ENCODE measurements at places on chromosomes 2 and 18.

DNA sequence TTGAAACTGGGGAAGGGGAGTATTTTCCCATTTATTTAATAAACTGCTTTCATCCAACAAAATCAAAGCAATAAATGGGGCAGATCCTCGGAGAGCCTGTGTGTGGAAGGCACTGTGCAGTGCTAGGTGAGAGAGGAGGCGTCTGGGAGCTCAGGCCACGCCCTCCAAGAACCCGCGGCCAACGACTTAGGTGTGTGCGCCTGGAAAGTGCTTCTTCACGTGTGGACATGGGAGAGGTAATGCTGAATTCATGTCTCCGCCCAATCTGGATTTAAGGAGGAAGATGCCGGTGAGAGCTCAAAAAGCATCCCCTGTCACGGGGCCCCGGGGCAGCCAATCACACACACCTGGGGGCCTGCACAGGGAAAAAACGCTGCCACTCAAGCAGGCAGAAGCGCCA lies 77.4 kb downstream of the HDAC4 start:
- no peak for DNase-seq

DNA sequence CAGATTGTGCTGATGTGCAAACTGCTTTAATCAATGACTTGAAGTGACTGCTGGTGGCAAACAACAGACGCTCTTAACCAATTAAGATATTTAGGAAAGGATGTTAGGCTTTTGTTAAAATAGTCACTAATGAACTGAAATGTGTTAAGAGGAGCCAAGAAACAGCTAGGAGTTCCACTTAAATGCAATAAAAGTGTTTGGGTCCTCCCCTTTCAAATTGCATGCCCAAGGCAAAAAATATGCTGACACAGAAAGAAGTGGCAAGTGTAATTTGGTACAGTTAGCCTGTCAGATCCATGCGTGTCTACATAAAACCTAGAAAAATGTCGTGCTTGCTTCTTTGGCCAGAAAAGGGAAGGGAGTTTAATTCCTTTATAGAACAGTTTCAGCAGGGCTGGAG lies 61.9 kb downstream of the XRCC5 start:
- no peak for DNase-seq

DNA sequence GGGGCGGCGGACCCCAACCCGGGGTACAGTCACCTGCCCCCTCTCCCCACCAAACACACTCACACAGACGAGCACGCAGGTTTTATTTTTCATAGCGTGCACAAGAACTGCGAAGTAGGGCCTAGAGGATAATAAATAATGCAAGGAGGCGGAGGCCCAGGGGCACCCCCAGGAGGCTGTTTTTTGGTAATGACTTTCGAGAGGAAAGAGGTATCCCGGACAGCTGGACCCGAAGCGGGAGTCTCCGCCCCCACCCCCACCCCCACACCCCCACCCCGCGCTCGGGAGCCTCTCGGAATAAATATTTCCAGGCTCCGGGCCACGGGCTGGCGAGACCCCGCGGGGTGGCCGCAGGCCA lies 3.4 kb downstream of the CYP26B1 start:
- no peak for DNase-seq

GRCh38 chr2:241904791-241905710 lies 35.5 kb downstream of the RTP5 start:
- DNase-seq = no peak

Data from AG09319 (cell line).